Adrenal gland (tissue), 19 donors: ENCODE measurements at places on chromosomes 6 and 20. TPM values are rescaled to one million over a fixed set of nuclear protein-coding genes. Genes with fewer than 3 reads are reported as not detected.

- no peak overlapping the region for H3K27ac ChIP-seq
- H3K4me3 ChIP-seq, result no peak overlapping the region
- no peak for DNase-seq
- H3K36me3 ChIP-seq, result no peaks in the 10 kb centered on the region
- no peaks in the 10 kb centered on the region for H3K4me1 ChIP-seq
Observed at GRCh38 chr20:7240490-7240889, 473.0 kb downstream of the BMP2 start.

DNA sequence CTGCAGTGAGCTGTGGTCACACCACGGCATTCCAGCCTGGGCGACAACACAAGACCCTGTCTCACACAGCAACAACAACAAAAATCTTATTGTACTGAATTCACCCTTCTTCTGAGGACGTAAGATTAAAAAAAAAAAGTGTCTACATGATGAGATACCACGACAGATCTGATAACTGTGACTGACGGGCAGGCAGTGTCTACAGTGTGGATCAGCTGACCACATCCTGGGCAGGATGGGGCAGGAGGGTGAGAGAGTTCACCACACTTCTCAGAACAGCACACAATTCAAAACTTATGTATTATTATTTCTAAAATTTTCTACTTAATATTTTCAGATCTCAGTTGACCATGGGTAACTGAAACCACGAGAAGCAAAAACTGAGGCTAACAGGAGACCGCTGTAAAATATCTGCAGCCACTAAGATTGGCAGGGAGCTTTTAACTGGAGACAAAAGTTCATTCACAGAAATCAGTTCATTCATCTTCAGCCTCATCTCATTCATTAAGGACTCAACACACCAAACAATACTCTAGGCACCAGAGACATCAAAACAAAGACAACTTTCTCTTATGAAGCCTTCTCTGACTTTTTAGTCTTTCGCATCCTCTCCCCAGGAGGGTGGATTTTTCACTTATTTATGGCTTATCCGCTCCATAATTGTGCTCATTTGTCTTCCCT lies 15.7 kb upstream of the NHSL1 start:
- no peak for DNase-seq
- H3K4me3 ChIP-seq, result no peak overlapping the region
- no peak overlapping the region for H3K27ac ChIP-seq
- H3K36me3 ChIP-seq, result no peaks in the 10 kb centered on the region
- H3K4me1 ChIP-seq, result no peaks in the 10 kb centered on the region
- H3K27me3 ChIP-seq, result no peaks in the 10 kb centered on the region

DNA sequence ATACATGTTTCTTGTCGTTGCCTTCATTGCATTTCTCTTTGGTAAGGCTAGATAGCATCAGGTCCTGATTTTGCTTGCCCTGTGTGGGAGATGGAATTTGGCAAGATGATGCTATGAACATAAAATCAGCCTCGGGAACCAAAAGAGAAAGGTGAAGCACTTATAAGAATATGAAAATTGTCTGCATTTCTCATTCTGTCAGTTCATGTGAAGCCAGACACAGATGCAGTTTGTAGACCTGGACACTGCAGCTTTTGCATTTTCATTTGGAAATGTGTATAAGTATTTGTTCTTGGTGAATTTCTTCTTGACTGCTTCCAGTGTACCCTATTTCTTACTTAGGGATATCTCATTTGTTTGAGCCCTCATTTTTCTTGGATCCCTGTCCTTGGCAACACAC lies 1.3 kb downstream of the YWHAB start:
- H3K27ac ChIP-seq, result no peak overlapping the region
- peaks cover 57% of the 10 kb centered on the region for H3K4me1 ChIP-seq
- no peak for DNase-seq
- no peaks in the 10 kb centered on the region for H3K27me3 ChIP-seq
- no peak overlapping the region for H3K4me3 ChIP-seq

GRCh38 chr6:73667798-73668197 lies 14.0 kb upstream of the SLC17A5 start:
- no peak overlapping the region for H3K27ac ChIP-seq
- DNase-seq, result no peak
- H3K36me3 ChIP-seq, result no peaks in the 10 kb centered on the region
- H3K4me1 ChIP-seq, result no peaks in the 10 kb centered on the region
- peaks cover 11% of the 10 kb centered on the region for H3K27me3 ChIP-seq

GRCh38 chr6:43205849-43206248 lies 23.4 kb downstream of the DNPH1 start:
- DNase-seq, result no peak
- H3K36me3 ChIP-seq, result no peaks in the 10 kb centered on the region
- no peak overlapping the region for H3K4me3 ChIP-seq
- H3K4me1 ChIP-seq, result no peaks in the 10 kb centered on the region

GRCh38 chr20:5143851-5144250 lies 17.0 kb downstream of the CDS2 start:
- no peak overlapping the region for H3K4me3 ChIP-seq
- H3K27ac ChIP-seq, result no peak overlapping the region
- no peaks in the 10 kb centered on the region for H3K27me3 ChIP-seq
- peaks cover 59% of the 10 kb centered on the region for H3K4me1 ChIP-seq
- H3K36me3 ChIP-seq, result no peaks in the 10 kb centered on the region

- no peak for DNase-seq
- no peak overlapping the region for H3K4me3 ChIP-seq
- no peaks in the 10 kb centered on the region for H3K4me1 ChIP-seq
- H3K27ac ChIP-seq, result no peak overlapping the region
Observed at GRCh38 chr6:166352923-166353322, 10.6 kb upstream of the SFT2D1 start.

GRCh38 chr20:18909254-18909653 lies 95.7 kb downstream of the SCP2D1 start:
- H3K27me3 ChIP-seq, result no peaks in the 10 kb centered on the region
- H3K4me3 ChIP-seq, result no peak overlapping the region
- DNase-seq, result no peak
- no peaks in the 10 kb centered on the region for H3K36me3 ChIP-seq

GRCh38 chr6:39228992-39229767 lies at the start of gene KCNK5:
Gene KCNK5, minus strand, starts transcription at chr6:39229475. Its CDS starts 364 bp downstream, at chr6:39229111.
- H3K4me3 ChIP-seq, result peak within 1 kb of the TSS; percentile 67
- peaks cover 17% of the 10 kb centered on the region for H3K4me1 ChIP-seq
- H3K27me3 ChIP-seq, result peaks cover 9% of the 10 kb centered on the region
- DNase-seq, result peak; percentile 81
- H3K27ac ChIP-seq, result no peak within 1 kb of the TSS

- no peaks in the 10 kb centered on the region for H3K4me1 ChIP-seq
- H3K4me3 ChIP-seq, result no peak overlapping the region
- no peak overlapping the region for H3K27ac ChIP-seq
- DNase-seq, result no peak
- H3K36me3 ChIP-seq, result no peaks in the 10 kb centered on the region
Observed at GRCh38 chr6:149150301-149150700, 167.2 kb upstream of the TAB2 start.

GRCh38 chr20:33437141-33437911 lies 6.2 kb downstream of the SNTA1 start:
- no peak overlapping the region for H3K4me3 ChIP-seq
- no peaks in the 10 kb centered on the region for H3K36me3 ChIP-seq
- no peak overlapping the region for H3K27ac ChIP-seq
- peaks cover 7% of the 10 kb centered on the region for H3K4me1 ChIP-seq
- no peak for DNase-seq
- no peaks in the 10 kb centered on the region for H3K27me3 ChIP-seq

- H3K27ac ChIP-seq, result peak overlapping the region; percentile 48
- no peak for DNase-seq
- no peak overlapping the region for H3K4me3 ChIP-seq
Observed at GRCh38 chr6:3009930-3010329, 10.2 kb downstream of the NQO2 start.

GRCh38 chr6:164842085-164842484 lies 467.3 kb downstream of the C6orf118 start:
- no peaks in the 10 kb centered on the region for H3K4me1 ChIP-seq
- no peaks in the 10 kb centered on the region for H3K36me3 ChIP-seq
- H3K4me3 ChIP-seq, result no peak overlapping the region
- no peaks in the 10 kb centered on the region for H3K27me3 ChIP-seq
- no peak overlapping the region for H3K27ac ChIP-seq

GRCh38 chr20:385448-385847 lies 4.9 kb downstream of the TRIB3 start:
- H3K36me3 ChIP-seq, result peaks cover 17% of the 10 kb centered on the region
- no peaks in the 10 kb centered on the region for H3K27me3 ChIP-seq
- no peak overlapping the region for H3K27ac ChIP-seq
- H3K4me3 ChIP-seq, result no peak overlapping the region

DNA sequence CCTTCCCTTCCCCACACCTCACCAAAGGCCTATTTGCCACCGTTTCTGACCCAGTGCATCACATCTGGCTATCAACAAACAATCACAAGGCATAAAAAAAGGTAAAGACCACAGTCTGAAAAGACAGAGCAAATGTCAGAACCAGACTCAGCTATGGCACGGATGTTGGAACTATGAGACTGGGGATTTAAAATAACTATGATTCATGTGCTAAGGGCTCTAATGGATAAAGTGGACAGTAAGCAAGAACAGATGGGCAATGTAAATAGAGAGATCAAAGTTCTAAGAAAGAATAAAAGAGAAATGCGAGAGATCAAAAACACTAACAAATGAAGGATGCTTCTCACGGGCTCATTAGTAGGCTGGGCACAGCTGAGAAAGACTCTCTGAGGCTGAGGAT lies 99.5 kb downstream of the LAMP5 start:
- H3K36me3 ChIP-seq, result no peaks in the 10 kb centered on the region
- no peak overlapping the region for H3K27ac ChIP-seq
- no peak overlapping the region for H3K4me3 ChIP-seq
- no peaks in the 10 kb centered on the region for H3K4me1 ChIP-seq
- H3K27me3 ChIP-seq, result no peaks in the 10 kb centered on the region
- DNase-seq, result no peak

DNA sequence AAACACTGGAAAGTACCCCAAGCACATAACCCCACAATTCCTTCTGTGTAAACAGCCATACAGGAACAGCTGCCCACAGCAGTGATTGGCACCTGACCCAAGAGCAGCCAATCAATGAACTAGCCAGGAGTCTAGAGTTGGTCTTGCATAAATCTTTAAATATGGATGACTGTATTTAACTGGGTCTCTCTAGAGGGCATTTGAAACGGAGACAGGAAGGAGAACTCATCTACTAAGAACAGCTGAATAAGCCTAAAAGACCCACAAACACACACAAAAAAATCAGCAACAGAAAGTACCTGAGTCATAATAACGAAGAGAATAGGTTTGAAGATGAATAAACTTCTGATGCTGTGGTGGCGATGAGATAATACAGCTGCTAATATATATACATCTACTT lies 49.0 kb upstream of the ASF1A start:
- no peaks in the 10 kb centered on the region for H3K36me3 ChIP-seq
- DNase-seq, result no peak
- H3K27me3 ChIP-seq, result no peaks in the 10 kb centered on the region
- H3K27ac ChIP-seq, result no peak overlapping the region
- no peaks in the 10 kb centered on the region for H3K4me1 ChIP-seq

LAMA4 gene
- total RNA-seq, result 16.7 TPM

GCM1 gene
- total RNA-seq, result 0.35 TPM

WFDC10B gene
- total RNA-seq, result not detected

SLC4A11 gene
- total RNA-seq, result 9.8 TPM

IL20RA gene
- total RNA-seq, result 8.8 TPM

CEP57L1 gene
- total RNA-seq, result 28.0 TPM

VGLL2 gene
- total RNA-seq, result not detected

FNDC11 gene
- 0.54 TPM for total RNA-seq
